NCI-H82 (cell line): ENCODE measurements at places on chromosomes 5 and 9.

DNA sequence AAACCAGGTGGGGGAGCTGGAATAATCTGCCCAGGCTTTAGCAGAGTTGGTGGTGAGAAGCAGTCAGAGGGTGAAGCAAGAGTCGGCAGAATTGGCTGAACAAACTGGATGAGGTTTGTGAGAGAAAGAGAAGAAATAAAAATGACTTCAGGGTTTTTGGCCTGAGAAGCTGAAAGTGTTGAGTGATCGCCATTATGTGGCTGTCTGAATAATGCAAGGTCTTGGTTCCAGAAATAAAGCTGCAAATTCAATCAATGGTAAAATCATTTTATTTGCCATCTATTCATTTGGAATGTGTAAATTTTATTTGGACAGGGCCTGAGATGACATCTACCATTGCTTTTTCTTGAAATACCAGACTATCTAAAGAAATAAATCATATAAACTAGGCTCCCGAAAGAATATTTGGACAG lies 50.4 kb upstream of the DAB2 start:
- DNase-seq = no peak

DNA sequence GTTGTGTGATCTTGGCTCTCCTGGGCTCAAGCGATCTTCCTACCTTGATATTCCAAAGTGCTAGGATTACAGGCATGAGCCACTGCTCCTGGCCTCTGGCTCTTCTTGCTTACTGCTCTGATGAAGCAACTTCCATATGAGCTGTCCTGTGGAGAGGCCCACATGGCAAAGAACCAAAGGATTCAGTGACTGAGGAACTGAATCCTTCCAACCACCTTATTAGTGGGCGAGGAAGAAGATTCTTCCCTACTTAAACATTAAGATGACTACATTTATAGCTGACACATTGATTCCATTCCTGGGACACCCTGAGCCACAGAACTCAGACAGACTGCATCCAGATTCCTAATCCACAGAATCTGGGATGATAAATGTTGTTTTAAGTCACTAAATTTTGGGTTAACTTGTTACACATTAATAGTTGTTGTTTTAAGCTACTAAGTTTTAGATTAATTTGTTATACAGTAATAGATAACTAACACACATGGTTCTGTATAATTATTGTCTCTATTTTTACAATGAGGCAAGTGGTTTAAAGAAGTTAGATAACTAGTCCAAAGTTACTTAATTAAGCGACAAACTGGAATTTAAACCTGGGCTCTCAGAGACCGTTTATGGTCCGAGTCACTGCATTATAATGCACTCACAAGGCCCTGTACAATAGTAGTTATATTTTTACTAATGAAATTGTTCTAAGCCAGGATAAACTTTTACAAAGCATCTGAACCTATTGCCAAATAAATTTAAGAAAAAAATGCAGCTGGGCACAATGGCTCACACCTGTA lies 16.7 kb upstream of the SLCO4C1 start:
- DNase-seq = no peak

GRCh38 chr9:128568470-128569078 lies 16.2 kb downstream of the SPTAN1 start:
- no peak for DNase-seq

GRCh38 chr5:95543017-95543705 lies 11.6 kb downstream of the SKIC3 start:
- DNase-seq = no peak

GRCh38 chr9:93603011-93603410 lies 26.6 kb downstream of the PHF2 start:
- no peak for DNase-seq

DNA sequence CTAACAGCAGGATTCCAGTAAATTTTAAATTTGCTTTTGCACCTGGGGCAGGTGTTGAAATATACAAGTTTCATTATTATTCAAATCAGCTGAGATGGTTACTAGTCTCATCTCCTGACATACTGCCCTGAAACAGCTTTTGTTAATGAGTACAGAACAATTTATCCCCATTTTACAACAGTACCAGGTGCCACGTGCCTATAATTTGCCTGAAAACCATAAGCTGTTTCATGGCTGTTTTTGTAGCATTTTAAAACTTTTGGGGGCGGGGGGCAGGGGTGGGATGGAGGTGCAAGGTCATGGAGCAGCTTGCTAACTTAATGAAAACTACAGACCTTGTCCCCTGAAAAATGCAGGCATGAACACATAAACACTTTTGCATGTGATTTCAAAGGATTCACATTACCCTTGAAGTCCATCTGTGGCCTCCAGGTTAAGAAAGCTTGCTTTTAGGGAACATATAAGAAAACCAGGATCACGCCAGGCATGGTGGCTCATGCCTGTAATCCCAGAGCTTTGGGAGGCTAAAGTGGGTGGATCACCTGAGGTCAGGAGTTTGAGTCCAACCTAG lies 42.1 kb downstream of the TIMD4 start:
- no peak for DNase-seq

DNA sequence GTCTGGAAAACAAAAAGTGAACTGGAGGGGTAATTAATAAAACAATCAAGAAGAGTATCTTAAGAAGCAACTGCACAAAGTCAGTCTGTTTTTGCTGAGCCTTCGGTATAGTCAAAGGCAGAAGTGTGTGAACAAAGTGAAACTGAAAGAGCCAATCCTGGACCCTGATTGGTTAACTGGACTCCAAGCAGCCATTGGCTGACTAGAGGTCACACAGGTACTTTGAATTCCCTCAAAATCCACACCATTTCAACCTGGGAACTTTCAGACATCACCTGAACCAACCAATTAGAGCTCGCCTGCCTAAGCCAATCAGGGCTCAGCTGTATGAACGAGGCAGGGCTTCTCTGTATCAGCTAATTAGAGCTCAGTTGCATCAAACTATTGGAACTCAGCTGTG lies 286.7 kb downstream of the TLE4 start:
- DNase-seq = no peak

GRCh38 chr9:135144581-135145170 lies 57.2 kb downstream of the OLFM1 start:
- peak; percentile 77 for DNase-seq

GRCh38 chr5:30405821-30406220 lies 787.7 kb upstream of the CDH6 start:
- DNase-seq = no peak

DNA sequence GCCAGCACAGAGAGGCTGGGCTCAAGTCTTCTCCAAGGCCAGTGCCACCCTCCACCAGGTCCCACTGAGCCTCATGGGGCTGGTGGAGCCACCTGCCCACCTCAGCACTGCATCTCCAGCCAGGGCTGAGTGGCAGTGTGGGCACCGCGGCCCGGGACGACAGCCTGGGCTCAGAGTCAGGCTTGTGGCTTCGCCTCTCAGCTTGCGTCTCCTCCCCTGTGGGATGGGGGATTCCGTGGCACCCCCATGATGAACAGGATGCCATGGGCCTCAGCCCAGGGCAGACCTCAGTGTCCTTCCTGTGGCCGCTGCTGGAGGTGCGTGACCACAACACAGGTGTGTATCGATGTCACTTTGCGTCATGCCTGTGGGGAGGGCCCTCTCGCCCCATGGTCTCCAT lies 136.4 kb upstream of the PPP1R26 start:
- DNase-seq = no peak

DNA sequence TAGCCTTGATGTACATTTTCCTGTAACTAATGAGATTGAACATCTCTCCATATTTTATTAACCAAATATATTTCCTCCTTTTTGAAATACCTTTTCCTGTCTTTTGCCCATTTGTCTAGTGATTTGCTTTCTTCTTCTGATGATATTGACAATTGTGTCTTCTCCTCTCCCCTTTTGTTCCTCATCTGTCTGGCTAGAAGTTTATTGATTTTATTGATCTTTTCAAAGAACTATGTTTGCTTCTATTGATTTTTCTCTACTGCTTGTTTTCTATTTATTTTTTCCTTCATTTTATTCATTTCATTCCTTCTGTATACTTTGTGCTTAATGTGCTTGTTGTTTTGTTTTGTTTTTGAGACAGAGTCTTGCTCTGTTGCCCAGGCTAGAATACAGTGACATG lies 181.4 kb upstream of the SMIM23 start:
- DNase-seq = no peak

GRCh38 chr5:135055396-135055795 lies 21.4 kb upstream of the PITX1 start:
- no peak for DNase-seq

- DNase-seq = peak; percentile 73
Observed at GRCh38 chr5:112848116-112848811, 12.8 kb upstream of the SRP19 start.
